NCI-H1417 treated with DMSO at 0.1 percent for 48 hours (cell line): ENCODE measurements at places on chromosomes 12 and 14.

- DNase-seq: no peak
Measured at GRCh38 chr14:90447720-90448497, 51.1 kb downstream of the CALM1 start.

- peak; percentile 60 for DNase-seq
Measured at GRCh38 chr12:52691076-52691840, 11.1 kb upstream of the KRT1 start.

- DNase-seq: no peak
Measured at GRCh38 chr12:24172031-24172772, 222.7 kb upstream of the SOX5 start.

- DNase-seq: no peak
Measured at GRCh38 chr14:23569443-23570151, 2.0 kb upstream of the AP1G2 start.

DNA sequence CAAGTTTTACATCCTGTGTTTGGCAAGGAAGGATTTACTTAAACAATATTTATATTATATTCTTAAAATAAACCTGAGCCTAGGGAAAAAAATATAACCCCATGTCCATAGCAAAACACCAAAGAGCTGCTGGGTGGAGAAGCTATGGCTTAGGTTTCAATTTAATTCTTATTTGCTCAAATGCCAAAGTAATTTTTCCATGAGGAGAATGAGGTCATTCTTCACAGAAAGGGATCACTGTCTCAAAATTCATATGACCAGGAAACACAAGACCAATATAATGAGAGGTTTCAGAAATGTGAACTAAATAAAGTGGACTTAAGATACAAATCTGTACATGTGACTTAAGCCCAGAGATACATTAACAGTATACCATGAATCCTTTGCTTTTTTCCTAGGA, 195.0 kb downstream of the PHLDA1 start:
- no peak for DNase-seq

- no peak for DNase-seq
Measured at GRCh38 chr14:94129758-94130414, 482 bp upstream of the IFI27L2 start.

DNA sequence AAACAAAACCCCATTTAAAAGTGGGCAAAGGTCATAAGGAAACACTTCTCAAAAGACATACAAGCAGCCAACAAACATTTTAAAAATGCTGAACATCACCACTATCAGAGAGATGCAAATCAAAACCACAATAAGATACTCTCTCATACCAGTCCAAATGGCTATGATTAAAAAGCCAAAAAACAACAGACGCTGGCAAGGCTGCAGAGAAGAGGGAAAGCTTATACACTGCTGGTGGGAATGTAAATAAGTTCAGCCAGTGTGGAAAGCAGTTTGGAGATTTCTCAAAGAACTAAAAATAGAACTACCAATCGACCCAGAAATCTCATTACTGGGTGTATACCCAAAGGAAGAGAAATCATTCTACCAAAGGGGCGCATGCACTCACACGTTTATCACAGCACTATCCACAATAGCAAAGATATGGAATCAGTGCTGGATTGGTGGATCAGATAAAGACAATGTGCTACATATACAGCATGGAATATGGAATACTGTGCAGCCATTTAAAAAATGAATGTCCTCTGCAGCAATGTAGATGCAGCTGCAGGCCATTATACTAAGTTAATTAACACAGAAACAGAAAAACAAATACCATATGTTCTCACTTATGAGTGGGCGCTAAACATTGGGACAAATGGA, 102.1 kb upstream of the DAAM1 start:
- no peak for DNase-seq

GRCh38 chr12:133010657-133011297, 24.6 kb downstream of the ZNF26 start:
- no peak for DNase-seq
